Mesenteric fat pad (tissue), 1 donor: ENCODE measurements at places on chromosomes 3 and 15. TPM values are rescaled to one million over a fixed set of nuclear protein-coding genes. Genes with fewer than 3 reads are reported as not detected.

Gene MFSD1
- total RNA-seq = 114 TPM

Gene GOLGA8G
- total RNA-seq = not detected

Gene ZNF660
- 4.8 TPM for total RNA-seq

Gene ATR
- 27.7 TPM for total RNA-seq

Gene GUCA1C
- not detected for total RNA-seq

Gene KLHL25
- 30.0 TPM for total RNA-seq

Gene SMCO1
- total RNA-seq = not detected

Gene NR2F2
- 76.3 TPM for total RNA-seq

Gene LPP
- total RNA-seq = 210 TPM

Gene EPHB3
- total RNA-seq = 1.6 TPM
